ENCODE measurements at places on chromosomes 3 and 15.

DNA sequence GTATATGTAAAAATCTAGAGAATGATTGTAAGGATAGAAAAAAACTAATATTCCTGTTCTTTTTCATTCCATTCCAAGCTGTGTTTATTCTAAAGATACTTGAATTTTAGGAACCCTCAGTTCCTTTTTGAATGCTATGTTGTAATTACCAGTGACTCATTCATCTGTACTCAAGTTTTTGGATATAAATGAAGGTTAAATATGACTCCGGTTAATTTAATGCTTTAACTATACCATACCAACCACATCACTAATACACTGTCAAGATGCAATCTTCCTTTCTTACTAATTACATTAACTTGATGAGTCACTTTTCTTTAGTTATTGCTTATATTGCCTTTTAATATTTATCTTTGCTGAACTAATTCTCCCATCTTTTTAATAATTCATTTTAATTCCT lies 68.8 kb upstream of the ZNF148 start:
- DNase-seq: no peak

DNA sequence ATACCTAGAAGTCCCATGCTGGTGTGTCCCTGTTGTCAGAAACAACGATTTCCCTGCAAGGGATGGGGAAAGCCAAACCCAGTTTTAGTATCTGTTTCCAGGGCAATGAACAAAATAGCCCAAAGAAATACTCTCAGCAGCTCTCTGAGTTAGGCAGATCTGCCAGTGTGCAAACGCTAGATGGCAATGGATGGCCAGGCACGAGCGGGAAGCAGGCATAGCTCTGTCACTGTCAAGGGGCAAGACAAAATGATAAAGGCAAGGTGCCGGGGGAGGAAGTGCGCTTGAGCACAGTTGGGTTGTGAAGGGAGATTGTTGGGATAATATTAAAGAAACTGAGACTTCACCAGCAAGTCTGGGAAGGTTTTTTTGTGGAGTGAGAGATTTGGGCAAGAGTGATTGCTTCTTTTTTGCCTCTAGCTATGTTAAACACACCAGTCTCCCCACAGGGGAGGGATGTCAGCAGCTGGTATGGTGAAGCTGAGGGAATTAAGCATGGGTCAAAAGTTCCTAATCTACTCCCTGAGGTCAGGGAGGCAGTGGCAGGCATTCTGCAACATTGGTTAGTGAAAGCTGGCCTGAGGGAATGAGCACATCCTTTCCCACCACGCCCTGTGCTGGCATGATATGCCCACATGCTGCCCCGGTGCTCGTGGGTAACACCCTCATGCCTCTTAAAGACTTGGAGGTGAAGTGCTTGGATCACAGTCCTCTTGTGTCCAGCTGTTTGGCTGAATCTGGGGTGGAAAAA lies 117.5 kb downstream of the PDCD6IP start:
- peak; percentile 44 for DNase-seq

GRCh38 chr3:114362815-114363214 lies 69.0 kb downstream of the TIGIT start:
- peak; percentile 32 for DNase-seq

DNA sequence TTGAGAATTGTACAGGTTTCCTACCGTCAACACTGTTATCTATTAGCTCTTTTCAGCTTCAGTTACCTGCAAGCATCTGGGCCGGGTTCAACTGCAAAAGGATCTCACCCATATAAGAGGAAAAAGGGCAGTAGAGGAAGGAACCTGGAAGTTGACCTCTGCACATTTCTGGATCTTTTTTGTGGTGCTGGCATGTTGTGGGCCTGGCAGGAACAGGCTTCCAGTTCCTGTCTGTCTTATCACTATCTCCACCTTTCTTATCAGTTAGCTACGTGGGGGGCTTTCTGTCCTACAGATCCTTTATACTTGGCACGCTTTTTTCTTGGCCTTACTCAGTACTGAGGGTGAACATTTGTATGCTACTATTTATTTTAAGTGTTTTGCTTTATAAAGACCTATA lies 42.2 kb upstream of the TJP1 start:
- no peak for DNase-seq

GRCh38 chr3:171378586-171378985 lies 81.6 kb downstream of the TNIK start:
- DNase-seq: no peak

DNA sequence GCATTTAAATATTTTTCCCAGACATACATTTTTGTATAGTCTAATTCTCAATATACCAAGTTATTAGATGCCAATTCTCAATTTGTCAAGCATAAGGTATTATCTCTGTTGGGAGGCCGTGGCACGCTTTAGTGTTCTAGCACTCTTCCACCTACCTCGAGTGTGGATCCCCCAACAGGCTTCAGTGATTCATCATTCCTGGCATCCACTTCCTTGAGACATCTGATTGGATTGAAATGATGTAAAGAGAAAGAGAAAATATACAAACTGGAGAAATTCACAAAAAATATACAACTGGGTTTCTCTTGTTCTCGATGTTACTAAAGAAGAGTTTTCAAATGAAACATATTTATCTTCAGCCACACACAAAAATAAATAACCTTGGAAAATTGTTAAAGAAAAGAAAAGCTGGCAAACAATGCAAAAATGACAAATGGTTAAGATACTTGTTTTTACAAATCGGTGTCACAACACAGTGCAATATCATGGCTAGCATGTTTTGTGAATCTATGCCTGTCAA lies 218.0 kb upstream of the CDIN1 start:
- DNase-seq: no peak

DNA sequence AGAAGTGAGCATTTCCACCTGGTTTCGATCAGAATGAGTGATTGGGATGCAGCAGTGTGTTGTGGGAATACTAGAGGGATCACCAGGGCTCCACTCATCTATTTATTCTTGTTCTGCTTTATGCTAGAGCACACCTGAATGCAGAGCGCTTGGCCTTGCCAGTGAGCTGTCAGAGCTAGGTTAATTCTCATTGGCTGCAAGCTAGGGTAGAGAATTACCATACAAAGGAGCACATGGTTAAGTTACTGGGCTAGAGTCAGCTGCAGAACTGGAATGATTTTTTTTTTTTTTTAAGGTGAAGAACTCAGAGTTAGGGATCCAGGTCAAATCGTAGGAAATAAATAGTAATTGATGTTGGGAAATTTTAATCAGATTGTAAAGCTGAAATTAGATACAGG lies 8.8 kb downstream of the EIF2AK4 start:
- no peak for DNase-seq

DNA sequence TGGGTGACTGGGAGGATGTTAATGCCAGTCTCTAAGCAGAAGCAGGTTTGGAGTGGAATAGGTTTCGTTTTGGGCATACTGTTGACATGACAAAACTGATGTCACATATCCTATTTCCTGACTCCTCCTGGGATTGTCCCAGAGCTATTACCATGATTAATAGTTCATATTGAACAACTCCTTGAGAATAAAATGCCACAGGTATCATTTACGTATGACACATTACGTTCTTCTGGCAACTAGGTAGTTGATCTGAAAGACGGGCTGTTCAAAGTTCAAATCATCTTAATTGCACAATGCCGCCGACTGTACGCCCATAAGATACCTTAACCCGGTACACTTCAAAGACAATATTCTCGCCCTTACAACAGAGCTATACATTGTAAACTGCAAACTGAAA lies 1.4 kb upstream of the RAB5A start:
- no peak for DNase-seq

DNA sequence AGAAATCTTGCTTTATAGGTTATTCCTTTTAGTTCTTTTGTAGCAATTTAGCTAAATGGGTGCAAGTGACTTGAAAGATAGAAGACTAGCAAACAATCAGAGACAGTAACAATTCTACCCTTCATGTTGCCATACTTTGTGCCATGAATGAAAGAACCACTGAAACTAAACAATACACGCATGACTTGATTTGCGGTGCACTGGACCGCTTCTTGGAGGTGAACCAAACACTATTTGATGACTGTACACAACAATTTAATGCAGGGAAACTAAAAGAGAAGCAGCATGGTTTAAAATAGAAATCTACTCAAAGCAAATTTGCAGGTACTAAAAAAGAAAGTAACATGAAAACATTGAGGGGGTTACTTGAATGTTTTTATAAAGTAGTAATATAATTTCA lies 331.0 kb upstream of the RARB start:
- DNase-seq: no peak

- DNase-seq: no peak
Measured at GRCh38 chr15:39584662-39585388, 3.9 kb downstream of the THBS1 start.

DNA sequence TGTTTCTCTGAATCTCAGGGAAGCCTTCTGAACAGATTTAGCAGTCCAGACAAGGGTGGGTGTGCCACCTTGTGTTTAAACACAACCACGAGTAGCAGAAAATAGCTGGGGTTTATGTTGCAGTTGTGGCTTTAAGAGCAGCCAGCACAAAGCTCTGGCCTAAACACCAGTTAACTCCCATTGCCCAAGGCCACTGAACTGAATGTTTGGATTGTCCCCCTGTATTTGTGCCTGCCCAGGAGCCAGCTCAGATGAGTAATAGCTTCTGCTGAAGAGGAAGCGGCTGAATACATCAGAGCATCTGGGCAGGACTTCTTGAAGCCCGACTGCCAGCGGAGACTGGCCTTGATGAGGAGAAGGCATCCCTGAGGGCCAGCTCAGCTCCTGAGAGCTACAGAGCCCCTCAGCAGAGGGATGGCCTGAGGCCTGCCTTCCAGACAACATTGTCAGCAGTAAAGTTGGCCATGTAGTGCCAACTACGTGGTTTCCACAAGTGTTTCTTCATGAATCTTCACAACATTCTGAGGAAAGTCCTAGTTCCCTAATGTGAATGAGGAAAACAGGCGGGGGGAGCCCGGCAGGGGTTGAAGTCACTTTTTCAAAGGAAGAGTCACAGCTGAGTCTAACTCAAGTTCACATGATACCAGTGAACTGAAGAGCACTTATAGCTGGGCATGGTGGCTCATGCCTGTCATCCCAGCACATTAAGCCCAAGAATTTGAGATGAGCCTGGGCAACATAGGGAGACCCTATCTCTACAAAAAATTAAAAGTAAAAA lies 65.8 kb upstream of the ZBTB38 start:
- DNase-seq: peak; percentile 44

- DNase-seq: peak; percentile 59
Measured at GRCh38 chr15:69893863-69894262, 203.9 kb downstream of the TLE3 start.

DNA sequence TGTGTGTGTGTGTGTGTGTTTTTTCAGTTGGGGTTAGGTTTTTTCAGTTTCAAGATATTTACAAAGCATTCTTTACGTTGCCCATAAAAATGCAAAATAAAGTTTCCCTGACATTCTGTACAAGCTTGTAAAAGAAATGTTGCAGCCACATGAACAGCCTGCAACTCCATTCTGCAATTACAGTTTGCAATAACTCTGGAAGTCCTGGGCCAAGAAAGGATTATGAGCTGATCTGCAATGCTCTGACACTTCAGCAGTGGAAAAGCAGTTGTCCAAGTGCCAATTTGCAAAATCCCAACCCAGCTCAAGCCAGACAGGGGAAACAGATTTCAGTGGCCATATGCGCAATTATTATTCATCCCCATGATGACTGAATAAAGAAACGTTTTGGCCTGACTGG lies 322.1 kb downstream of the MEX3B start:
- DNase-seq: no peak

DNA sequence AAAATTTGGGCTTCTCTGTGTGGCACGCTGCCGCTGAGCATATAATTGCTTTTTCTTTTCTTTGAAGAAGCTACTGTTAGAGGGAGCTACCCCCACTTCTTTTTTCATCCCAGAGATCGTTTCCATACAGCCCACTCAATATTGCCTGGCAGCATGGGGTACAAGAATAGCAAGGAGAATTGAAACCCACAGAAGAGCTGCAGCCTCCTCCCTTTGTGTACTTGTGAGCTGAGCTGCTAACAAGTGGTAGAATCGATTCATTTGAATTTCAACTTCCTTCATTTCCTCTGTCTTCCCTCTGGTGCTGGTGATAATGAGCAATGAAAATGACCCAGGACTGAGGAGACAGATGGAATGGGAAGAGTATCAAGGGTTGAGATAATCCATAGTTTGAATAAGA lies 64.9 kb downstream of the LRRC3B start:
- DNase-seq: no peak

- DNase-seq: no peak
Measured at GRCh38 chr3:161038725-161039124, 66.4 kb downstream of the B3GALNT1 start.

DNA sequence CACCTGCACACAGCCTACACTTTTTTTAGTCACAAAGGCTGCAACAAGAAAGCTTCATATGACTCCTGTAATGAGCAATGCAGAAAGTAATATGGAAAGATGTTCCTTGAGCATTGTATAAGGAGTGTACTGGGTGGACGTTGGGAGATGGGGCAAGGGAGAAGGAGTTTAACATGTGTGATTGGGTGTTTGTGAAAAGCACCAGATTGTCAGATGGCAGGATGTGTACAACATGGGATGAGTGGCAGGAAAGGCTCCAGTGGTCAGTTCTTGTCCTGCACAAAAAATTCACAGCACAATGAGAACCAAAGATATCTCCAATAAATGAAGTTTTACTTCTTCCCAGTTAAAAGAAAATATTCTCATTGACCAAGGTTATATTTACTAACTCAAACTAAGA lies 255.1 kb downstream of the EPHA3 start:
- DNase-seq: no peak

DNA sequence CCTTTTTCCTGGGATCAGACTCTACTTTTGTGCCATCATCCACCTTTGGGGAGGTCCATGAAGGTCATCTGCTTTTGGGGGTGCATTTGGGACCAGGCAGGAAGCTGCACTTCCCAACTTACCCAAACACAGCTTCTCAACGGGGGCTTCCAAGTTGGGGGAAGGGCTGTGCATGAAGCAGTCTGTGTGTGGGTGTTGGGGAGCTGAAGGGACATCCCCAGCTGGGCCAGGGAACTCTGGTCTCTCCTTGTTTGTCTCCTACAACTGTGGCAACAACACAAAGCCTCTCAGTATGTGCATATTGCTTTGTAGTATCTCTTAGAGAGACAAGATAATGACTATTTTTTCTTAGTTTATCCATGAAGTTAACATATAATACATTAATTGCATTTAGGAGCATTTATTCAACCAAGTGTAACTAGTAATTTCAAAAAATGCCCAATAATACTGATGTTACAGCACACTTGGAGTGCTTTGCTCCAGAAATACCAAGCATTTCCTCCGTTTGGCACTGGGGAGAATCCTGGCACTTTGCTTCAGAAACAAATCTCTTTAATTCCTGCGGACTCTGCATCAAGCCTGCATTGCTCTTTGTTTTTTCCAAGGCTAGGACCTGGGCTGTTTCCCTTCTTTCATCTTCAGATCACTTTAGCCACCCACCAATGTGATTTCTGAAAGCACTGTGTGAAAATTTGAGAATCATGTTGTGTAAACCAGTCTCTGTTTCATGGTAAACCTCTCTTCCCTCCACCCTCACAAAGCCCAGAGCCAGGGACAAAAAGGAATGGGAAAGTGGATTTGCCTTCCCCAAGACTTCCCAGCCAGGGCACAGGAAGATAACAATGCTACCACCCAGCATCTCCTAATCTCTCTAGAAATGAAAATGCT lies 126.2 kb upstream of the PFN2 start:
- no peak for DNase-seq

Measured in T47D (cell line).